CD4-positive, alpha-beta T cell treated with Interleukin-1 beta for 1 hour (primary cell): ENCODE measurements at places on chromosomes 5 and 9.

DNA sequence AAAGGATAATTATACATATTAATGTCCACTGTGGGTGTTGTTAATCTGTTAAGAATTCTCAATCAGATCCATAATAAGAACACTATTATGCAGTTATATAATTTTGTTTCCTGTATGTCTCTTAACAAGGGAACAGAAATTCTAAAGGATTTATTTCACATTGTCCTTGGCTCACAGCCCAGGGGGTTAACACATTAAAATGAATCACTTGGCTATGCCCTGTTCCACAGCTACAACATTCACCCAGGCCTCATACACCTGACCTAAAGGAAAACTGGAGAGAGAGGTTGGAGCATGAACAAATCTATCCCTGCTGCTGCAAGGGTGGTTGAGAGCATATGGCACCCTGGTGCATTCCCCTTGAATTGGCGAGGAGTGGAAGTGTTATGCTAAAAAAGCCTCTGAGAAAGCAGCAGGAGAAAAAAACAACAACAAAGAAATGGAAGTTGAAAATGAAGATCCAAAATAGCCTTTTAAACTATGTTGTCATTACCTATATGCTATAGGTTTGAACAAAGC, 116.0 kb downstream of the KCNN2 start:
- DNase-seq = no peak

DNA sequence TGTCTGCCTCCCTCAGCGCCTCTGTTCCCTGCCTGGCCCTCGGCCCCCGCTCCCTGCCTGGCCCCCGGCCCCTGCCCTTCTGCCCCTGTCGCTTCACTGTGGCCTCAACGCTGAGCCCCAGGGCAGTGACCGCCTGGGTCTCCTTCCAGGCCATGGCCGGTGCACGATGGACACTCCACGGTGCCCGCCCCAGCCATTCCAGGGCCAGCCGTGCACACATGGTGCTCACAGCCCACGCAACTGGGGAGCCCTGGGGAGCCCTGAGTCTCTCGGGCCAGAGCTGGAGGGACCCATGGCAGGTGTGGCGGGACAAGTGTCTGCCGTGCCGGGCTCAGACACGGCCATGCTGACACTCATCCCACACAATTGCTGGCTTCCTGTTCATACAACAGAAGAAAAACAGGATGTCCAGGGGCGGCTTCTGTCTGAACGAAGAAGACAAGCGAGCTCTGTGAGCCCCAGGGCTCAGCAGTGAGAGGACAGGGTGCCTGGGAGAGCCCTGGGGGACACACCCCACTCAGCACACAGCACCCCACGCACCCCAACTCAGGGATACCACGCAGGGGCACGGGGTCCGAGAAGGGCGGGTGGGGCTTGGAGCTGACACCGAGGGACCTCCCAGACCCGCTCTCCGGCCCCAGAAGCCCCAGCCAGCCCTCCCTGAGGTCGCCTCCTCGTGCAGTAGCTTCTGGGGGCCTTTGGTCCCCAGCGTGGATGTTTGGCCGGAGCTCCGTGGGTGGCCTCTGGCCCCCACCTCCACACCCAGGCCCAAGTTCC, 35.7 kb downstream of the EXD3 start:
- peak; percentile 21 for DNase-seq

DNA sequence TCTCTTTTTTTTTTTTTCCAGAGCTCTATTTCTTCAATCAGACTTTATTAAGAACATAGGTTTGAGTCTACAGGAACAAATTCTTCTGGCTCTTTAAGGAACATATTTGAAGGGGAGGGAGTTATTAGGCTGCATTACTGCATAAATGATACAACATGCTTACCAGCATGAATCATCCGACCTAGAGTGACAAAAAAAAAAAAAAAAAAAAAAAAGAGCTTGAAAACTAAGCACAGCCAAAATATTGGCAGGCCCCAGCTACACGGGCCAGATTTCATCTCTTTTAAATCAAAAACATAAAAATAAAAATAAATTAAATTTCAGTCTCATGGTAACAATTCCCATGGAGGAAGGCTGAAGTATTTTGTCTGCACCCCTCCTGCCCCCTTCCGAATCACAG, 26.3 kb downstream of the MSX2 start:
- DNase-seq = no peak

DNA sequence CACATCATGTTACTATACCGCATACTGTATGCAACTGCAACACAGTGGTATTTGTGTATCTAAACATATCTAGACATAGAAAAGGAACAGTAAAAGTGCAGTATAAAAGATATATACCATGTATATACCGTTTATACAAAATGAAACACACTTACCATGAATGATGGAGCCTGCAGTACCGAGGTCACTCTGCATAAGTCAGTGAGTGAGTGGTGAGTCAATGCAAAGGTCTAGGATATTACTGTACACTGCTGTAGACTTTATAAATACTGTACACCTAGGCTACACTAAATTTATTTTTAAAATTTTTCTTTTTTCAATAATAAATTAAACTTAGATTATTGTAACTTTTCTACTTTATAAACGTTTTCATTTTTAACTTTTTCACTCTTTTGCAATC, 29.3 kb downstream of the PRELID2 start:
- no peak for DNase-seq

GRCh38 chr9:120985819-120986222, 59.2 kb upstream of the TRAF1 start:
- DNase-seq = no peak

DNA sequence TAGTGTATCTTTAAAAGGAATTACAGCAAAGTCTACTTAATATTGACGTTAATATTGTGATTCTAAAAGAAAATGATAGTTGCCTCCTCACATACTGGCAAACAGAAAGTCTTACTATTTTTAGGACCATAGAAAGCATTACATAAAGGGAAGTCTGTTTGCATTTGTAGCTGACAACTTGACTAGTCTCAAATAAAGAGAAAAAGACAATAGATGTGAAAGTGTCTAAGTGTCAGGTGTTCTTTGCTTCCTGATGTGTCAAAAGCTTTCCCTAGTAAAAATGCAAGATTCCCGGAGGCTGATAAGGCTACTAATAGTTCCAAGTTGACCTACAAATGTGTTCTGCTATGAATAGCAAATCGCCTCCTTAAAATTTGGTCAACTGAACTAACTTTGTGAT, 259.7 kb downstream of the CDH10 start:
- no peak for DNase-seq

GRCh38 chr5:43320846-43321245, 7.6 kb upstream of the HMGCS1 start:
- no peak for DNase-seq

DNA sequence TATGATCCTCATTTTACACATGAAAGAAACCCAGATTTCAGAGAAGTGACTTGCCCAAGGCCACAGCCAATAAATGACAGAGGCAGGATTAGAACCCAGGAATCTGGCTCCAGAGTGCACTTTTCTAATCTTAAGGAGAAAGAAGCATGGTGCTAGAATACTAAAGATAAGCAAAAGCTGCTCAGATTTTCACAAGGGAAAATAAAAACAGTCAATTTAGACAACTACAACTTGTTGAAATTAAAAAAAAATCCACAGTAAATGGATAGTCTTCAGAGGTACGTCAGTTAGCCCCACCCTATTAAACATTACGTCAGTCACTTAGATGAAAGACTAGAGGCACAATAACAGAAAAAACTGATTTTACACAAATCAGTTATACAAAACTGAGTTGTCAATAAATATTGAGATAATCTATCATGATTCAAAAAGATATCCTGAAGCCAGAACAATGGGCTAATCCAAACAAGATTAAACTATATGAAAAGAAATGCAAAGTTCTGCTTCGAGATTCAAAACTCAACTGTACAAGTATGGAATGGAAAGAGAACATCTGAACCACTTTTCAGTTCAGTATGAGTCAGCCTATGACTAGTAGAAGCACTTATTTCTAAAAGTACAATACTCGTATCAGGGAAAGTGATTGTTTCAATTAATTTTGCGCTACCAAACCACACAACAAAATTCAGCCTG, 9.3 kb downstream of the TMEM245 start:
- DNase-seq = no peak

GRCh38 chr9:111842313-111842712, 47.6 kb upstream of the SHOC1 start:
- no peak for DNase-seq

DNA sequence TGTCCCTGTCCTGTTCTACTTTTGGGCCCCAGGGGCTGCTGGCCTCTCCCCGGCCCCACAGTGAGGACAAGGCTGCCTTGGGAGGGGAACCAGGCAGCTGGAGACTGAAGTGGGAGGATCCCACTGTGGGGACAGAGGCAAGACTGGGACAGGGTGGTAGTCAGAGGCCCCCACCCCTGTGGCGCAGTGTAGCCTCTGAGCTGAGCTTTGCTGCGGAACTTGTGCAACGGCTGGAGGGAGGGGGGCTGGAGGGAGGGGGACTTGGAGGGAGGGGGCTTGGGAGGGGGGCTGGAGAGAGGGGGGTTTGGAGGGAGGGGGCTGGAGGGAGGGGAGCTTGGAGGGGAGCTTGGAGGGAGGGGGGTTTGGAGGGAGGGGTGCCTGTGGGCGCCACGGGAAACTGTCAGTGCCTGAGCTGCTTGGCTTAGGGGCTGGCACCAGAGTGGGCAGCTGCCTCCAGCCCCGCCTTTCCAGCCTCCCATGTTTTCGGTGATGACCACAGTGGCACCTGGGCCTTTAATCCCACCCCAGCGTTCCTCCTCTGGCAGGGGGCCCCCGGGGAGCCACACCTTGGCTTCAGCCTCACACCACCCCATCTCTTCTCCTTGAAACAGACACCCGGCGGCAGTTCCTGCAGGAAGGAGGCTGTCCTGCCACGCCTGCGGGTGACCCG, 2.3 kb upstream of the FUT7 start:
- DNase-seq = peak; percentile 35

DNA sequence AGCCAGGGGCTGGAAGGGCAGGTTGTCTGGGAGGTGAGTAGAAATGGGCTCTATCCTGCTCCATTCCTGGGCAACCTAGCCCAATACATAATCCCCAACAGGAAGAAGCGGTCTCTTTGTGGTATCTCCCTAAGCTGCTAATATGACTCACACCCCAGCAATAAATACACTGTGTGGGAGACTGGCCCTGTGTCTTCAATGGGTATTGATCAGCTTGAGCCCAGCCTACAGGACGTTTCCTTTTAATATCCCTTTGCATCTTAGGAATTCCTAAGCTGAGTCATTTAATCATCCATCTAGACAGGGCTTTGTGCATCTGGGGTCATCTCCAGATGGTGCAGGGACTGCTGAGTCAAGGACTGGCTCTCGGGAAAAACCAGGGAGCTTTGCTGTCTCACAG, 207.0 kb upstream of the PANK3 start:
- no peak for DNase-seq

GRCh38 chr5:93899026-93899600, 157.7 kb upstream of the POU5F2 start:
- no peak for DNase-seq

DNA sequence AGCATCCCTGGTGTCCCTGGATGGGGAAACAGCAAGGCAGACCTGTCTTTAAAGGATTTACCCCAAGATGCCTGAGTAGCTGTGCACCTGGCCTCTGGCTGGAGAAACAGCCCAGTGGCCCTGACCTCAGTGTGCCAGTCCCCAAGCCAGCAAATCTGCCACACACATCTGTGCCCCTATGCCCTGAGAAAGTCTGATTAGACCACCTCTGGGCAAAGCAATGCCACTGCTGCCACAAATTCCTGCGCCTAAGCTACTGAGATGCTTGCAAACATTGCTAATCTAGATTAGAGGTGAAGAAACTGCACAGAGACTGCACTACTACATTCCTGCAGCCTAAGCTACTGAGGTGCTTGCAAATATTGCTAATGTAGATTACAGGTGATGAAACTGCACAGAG, 269.6 kb downstream of the CEMIP2 start:
- DNase-seq = no peak

- DNase-seq = no peak
These were observed 34.1 kb downstream of the SIL1 start for GRCh38 chr5:139164020-139164419.

GRCh38 chr5:104095527-104095926, 532.9 kb upstream of the NUDT12 start:
- DNase-seq = no peak

DNA sequence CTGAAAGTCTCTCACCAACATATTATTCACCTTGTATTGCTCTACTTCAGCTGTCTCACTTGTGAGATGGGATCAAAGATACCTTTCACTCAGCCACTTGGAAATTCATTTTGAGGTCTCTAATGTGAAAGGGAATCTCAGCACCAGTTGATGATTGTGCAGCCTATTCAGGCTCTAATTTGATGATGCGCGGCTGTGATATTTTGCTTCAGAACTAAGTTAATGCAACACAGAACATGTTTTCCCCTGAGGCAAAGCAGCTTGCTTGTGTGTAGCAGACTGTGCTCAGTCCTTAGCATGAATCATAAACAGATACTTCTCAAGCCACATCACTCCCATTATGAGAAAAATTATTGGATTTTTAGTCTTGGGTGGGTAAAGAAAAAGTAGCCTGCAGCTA, 378.8 kb downstream of the OSTF1 start:
- no peak for DNase-seq

GRCh38 chr5:115461506-115462290, 82.9 kb downstream of the FEM1C start:
- no peak for DNase-seq

- DNase-seq = no peak
These were observed 45.7 kb downstream of the DPYSL3 start for GRCh38 chr5:147464211-147464610.
